NCI-H526 (cell line): ENCODE measurements at places on chromosomes 16 and 17.

DNA sequence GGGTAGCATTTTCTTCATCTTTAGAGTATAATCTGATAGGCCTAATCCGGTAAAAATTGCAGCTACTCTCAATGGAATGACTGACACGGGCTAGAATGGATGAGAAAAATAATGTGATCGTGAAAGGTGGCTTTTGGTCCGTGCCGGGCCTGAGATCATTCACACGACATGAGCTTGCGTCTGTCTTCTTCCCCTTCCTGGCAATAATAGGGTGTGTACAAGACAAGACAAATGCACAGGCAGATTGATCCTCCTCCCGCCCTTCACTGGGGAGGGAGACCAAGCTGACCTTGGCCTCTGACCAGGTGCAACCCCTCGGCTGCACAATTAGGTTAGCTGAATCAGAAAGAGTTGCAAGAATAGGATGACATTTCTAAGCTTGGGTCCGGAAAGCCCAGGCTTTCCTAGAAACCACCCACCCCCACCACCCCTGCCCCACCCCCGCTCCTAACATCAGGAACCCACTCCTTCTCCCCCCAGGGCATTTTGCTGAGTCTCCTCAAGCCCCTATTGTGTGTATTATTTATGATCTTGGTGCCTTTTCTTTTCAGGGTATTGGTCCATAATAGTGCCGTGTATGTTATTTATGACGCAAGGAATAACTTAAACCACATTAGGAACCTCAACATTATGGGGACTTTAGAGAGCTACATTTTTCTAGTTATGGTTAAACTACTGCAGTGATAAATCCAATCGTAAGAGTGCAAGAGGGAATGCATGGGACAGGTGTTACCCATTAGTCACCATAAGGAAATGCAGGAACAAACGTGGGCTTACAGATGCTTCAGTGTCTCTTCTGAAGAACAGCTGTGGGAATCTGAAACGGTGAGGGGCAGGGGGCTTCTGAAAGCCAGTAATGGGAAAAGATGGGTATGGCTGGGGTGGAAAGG lies 540.1 kb upstream of the PSMD7 start:
- no peak for DNase-seq

- DNase-seq: no peak
Observed at GRCh38 chr17:18101828-18102227, 6.7 kb upstream of the MYO15A start.

GRCh38 chr16:89067677-89068443 lies 25.8 kb upstream of the ACSF3 start:
- DNase-seq: no peak

DNA sequence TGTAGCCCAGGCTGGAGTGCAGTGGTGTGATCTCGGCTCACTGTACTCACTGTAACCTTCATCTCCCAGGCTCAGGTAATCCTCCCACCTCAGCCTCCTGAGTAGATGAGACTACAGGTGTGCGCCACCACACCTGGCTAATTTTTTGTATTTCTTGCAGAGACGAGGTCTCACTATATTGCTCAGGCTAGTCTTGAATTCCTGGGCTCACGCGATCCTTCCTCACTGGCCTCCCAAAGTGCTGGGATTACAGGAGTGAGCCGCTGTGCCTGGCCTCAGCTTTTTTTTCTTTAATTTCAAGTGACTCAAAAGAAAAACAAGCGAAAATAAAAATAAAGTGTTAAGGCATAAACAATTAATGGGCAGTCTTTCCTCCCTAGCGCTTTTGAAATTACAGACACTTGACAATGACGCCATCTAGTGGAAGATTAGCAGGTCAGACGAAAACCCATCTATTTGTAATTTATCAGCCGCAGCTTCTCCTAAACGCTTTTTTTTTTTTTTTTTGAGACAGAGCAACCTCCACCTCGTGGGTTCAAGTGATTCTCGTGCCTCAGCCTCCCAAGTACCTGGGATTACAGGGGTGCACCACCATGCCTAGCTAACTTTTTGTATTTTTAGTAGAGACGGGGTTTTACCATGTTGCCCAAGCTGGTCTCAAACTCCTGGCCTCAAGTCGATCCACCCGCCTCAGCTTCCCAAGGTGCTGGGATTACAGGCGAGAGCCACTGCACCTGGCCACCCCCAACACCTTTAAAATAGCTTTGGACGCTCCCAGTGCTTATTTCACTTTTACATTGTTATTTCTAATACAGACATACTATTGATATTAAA lies 28.1 kb upstream of the PECAM1 start:
- peak; percentile 28 for DNase-seq

GRCh38 chr16:89845417-89845816 lies 17.1 kb downstream of the SPIRE2 start:
- no peak for DNase-seq

GRCh38 chr16:75252946-75253911 lies 1.8 kb upstream of the BCAR1 start:
- no peak for DNase-seq

GRCh38 chr17:83035722-83036121 lies 43.7 kb upstream of the METRNL start:
- DNase-seq: no peak

GRCh38 chr17:9003355-9004131 lies 17.8 kb upstream of the NTN1 start:
- peak; percentile 19 for DNase-seq

GRCh38 chr16:2777231-2777902 lies at the start of gene ELOB:
ELOB (minus strand) TSS chr16:2777280; CDS start chr16:2777239, 41 bp downstream.
- peak; percentile 85 for DNase-seq

DNA sequence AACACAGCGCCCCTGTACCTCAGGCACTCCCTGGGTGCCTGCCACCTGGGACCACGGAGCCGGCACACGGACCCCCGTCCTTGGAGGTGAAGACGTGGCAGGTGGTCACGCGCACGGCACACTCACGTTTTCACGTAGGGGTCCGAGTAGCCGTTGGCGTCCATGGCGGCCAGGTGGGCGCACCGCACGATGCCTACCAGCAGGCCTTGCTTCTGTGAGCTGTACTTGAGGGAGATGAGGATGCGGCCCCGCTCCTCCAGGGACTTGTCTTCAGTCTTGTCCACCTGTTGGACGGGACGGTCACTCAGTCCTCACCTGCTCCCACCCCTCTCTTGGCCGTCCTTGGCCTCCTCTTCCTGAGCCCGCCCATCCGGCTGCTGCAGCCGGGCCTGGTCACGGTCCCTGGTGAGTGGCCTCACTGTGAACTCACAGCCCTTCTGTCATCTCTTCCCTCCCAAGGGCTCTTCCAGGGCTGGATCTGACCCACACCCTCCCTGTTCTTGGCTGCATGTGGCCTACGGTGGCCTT lies 18.8 kb downstream of the SCGB1C2 start:
- DNase-seq: no peak

- DNase-seq: no peak
Observed at GRCh38 chr16:58102665-58103392, 26.4 kb downstream of the CFAP20 start.

- DNase-seq: no peak
Observed at GRCh38 chr16:976389-976931, 5.1 kb upstream of the SOX8 start.

DNA sequence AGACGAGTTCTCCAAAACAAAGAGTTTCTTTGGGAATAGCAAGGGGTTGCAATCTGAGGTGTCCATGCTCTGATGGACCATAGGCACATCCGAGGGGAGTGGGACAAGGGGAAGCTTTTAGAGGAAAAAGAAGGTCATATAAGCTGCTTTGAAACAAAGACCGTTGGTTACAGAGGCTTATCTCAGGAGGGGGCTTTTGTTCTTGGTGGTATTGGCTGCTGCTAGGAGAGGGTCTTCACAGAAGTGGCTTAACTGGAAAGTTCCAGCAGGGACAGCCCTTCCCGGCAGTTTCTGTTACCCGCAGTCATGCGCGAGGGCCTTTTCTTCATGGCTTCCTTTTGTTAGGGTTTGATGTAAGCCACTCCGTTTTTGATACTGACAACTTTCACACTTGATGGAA lies 76.0 kb downstream of the RAP1GAP2 start:
- DNase-seq: no peak

- DNase-seq: no peak
Observed at GRCh38 chr17:55198690-55199370, 65.9 kb upstream of the HLF start.
